Right kidney (tissue), 9 donors: ENCODE measurements at places on chromosomes 5 and 9.
A peak's percentile ranks its signal among the peaks of the same experiment; 100 is the strongest.

GRCh38 chr5:39578887-39579497 lies 154.2 kb upstream of the DAB2 start:
- DNase-seq = no peak

DNA sequence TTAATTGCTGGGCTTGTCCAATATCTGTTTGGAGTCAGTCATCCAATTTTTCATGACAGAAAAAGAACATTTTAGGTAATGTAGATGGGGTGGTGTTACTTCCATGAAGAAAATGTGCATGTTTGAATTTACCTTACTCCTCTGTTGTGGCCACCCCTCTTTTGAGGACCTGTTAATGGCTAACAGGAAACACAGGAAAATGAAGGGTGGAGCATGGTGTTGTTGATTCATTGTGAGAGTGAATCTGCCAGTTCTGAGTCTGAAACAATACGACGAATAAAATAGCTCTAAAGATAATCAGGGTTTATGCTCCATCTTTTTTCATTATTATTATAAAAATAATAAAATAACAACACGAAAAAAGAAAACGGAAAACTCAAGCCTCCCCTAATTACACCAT lies 335.3 kb downstream of the KDM4C start:
- no peak for DNase-seq

- DNase-seq = no peak
Measured at GRCh38 chr5:8493176-8493575, 624.2 kb downstream of the MTRR start.

DNA sequence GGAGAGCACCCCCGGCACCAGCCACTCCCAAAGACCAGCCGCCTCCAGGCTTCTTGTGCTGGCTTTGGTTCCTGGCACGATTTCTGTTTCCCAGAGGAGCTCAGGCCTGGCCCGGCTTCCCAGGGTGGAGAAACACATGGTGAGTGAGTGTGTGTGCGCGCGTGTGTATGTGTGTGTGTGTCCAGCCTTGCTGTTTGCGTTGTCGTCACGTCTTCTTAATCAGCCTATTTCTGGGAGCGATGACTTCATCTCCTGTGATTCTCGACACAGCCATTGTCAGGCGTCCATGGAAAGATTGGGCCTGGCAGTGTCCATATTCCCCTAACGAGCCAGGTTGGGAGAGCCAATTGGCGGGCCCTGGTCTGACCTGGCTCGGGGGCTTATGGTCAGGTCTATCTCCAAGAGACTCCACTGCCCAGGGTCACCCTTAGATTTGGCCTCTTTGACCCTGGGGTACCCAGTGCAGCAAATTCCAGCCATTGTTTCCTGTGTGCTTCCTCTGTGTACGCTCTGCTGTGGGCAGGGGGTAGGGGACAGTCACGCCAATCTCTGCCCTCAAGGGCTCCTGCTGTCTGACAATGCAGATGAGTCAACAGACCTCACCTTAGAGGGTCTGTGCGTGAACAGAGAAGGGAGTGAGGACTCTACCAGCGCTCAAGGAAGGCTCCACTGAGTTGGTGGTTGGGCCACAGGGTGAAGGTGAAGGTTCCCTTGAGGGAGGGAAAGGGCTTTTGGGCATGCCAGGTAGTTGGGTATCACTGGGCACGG lies 73.8 kb downstream of the DAB2IP start:
- DNase-seq = no peak

DNA sequence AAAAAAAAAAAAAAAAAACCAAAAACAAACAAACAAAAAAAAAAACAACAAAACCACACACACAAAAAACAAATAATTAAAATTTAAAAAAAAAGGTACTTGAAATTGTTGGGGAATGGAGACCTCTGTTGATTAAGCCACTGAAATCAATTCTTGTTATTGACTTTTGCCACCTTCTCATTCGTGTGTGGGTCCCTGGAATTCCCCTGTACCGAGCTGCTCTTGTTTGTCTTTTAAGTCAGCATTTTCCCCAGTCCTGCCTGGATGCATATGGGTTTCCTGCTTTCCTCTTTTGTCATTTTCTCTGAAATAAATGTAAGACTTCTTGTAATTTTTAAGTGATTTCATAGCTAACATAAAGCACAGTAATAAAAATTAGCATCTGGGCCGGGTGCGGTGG lies 45.5 kb downstream of the GPBP1 start:
- DNase-seq = no peak

DNA sequence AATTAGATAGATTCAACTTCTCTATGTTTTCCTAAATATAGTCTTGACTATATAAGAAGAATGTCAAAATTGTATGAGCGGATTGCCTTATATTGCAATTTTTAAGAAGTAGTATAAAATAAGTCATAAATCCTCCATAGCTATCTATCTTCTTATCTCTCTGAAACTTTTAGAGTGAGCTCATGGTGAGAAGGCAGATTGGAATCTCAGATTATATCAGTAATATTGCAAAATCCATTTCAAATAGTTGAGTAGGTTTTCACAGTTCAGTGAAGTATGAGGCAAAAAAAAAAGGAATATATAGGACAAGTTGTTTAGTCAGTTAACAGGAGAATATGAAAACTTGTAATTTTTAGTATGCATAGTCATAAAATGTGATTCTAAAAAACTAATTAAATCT lies 156.4 kb downstream of the FAM174A start:
- no peak for DNase-seq

GRCh38 chr9:89563571-89564345 lies 41.1 kb upstream of the GADD45G start:
- DNase-seq = no peak

DNA sequence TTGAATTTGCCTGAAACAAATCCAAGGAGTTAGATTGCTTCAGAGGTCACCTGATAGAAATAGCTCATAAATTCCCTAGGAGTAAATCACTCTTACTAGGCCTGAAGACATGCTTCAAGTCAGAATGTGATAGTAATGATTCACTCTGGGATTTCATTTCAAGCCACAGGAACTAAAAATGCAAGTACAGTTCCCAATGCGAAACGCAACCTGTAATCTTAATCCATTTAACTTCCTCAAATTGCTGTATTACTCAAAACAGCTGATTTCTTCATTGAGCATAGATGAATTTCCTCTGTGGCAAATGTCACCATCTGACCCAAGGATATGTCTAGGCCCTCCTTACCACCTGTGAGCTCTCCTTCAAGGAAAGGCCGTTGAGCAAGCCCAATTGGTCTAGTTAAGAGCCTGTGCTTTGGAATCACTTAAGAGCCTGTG lies 32.1 kb upstream of the IL6ST start:
- DNase-seq = no peak

DNA sequence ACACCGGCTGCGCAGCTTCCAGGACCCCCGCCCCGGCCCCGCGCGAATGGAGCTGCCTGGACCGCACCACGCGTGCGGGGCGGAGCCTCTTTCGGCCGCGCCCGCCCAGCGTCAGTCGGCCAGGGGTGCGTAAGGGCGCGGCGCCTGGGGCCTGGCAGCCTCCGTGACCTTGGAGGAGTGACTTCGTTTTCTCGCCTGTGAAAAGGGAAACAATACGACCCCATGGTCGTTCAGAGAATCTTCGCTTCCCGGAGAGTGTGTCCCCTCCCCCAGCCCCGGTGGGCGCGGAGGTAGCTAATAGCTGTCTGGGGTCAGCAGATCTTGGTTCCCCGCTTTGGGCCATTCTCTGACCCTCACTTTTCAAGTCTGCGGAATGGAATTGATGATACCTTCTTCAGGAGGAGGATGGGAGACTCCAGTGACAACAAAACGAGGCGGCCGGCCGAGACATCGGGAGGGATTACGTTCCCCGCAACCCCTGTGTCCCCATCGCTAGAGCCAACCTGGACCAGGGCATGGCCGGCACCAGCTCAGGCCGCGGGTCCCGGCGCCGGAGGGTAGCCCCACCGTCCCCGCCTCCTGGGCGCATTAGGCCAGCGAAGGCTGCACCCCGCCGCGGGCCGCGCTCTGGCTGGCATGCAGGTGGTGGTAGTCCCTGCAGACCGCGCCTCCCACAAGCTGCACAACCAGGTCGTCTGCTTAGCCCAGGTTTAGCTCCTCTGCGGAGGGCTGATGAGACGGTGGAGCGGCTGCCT lies 5.5 kb upstream of the CDHR2 start:
- DNase-seq = peak; percentile 83

- no peak for DNase-seq
Measured at GRCh38 chr5:31530541-31531265, 1.2 kb downstream of the DROSHA start.

GRCh38 chr9:70079417-70080037 lies 35.9 kb downstream of the MAMDC2 start:
- DNase-seq = no peak

DNA sequence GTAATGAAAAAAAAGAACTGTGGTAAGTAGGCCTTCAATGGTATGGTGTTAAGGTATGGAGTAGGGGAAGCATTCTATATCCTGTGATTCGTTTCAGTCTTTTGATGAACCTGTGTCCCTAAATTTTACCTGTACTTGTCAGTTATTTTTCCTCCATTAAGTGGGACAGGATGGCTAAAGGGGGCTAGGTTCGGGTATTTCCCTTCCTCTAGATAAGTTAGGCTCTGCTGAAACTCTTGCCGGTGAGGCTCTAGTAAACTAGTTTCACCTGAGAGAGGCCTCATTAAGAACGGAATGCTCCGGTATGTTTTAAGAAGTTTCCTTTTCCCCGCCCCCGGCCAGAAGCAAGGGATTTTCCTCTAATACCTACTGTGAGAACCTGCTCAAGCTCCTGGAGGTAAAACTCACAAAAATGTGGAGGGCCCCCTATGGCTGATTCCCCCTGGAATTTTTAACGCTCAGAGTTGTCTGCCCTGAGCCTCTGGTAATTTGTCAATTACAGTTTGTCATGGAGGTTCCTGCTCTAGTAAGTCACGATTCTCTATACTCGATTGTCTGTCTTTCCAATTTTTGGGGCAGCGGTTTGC lies 87.7 kb downstream of the MACIR start:
- no peak for DNase-seq

DNA sequence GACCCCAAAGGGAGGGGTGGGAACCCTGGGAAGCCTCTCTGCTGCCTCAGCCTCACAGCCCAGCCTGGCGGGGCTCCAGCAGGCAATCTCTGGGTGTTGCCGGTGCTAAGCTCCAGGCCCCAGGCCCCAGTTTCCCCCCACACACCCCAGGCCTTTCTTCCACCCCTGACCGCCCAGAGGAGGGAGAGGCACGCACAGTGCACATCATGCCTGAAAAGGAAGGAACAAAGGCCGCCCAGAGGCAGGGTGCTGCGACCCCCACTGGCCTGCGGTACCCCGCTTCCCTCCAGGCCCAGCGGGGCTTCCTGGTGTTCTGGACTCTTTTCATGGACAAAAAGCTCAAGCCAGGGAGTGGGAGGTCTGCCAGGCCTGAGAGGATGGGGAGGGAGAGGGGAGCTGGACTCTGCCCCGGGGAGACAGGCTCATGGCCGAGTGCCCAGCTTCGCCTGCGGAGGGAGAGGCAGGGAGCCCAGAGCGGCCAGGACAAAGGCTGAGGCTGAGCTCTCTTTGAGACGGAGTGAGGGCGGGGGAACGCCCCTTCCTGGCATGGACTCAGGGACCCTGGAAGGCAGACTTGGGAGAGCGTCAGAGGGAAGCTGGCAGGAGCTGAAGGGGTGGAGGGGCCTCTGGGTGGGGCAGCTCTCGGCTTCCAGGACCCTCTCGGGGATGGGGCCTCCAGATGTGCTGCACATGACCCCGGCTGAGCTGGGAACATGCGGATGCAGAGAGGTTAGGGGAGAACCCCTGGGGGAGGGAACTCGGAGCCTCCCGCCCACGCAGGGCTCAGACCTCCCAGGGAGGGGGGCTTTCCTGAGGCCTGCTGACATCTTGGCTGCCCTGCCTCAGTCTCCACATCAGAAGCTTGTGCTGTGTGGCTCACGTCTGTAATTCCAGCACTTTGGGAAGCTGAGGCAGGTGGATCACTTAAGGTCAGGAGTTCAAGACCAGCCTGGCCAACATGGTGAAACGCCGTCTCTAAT lies 1.8 kb upstream of the ENTPD2 start:
- peak; percentile 60 for DNase-seq

- no peak for DNase-seq
Measured at GRCh38 chr9:138033950-138034349, 156.4 kb downstream of the CACNA1B start.

GRCh38 chr9:87771316-87772006 lies 45.5 kb downstream of the CTSL start:
- no peak for DNase-seq

DNA sequence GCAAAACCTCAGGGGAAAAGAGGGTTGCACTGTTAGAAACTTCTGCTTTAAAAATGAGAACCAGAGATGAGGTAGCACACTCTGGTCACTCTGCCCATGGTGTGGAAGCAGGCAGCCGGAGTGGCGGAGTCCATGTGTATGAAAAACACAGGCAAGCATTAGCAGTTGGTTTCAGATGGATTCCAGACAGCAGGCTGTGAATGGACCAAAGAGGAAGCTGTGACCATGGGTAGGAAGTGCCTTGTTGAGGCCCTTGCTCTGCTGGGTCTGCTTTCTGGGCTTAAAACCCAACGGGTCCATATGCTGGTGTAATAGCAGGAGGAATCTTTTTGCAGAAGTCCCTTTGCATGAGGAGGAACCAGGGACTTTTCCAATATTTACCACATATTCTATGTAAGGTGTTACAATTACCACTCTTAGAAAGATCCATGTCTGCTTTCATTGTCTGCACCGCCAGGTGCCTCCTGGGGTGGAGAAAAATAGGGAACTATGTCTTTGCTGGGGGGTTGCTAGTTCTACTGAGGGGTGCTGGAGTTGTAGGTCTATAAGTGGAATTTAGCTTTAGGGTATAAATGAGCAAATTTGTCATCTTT lies 77.0 kb downstream of the ANKRD55 start:
- DNase-seq = no peak

GRCh38 chr5:12335938-12336337 lies 431.7 kb upstream of the CTNND2 start:
- DNase-seq = no peak

- DNase-seq = no peak
Measured at GRCh38 chr5:74541381-74541781, 99.1 kb downstream of the ENC1 start.

DNA sequence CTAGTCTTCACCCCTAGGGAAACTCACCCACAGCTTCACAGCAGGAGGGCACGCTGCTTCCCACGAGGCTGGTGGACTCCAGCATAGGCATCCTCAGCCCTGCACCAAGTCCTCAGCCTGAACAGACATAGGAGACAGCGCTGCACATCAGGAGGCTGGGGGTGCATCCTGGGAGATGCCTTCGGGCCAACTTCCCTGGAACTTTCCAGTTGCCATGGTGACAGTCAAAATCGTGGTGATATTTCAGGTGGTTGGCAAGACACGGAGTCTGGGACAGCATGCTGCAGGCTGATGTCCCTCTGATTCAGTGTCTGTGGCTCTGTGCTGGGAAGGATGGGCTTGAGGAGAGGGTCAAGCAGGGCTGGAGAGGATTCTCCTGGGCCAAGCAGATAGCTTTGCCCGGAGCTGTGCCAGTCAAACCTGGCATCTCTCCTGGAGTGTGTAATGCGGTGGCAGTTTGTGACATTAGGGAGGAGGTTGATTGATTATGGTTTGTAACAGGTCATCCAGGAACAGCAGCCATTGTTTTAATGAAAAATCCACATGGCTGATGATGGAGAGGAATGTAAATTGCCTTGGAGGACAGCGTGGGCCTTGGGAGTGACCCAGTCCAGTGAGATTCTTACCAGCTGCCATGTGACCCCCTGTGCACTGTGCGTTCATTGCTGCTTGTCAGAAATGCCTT lies 35.6 kb upstream of the SEMA4D start:
- DNase-seq = no peak
